ENCODE measurements at places on chromosomes 12 and 14.
A peak's percentile ranks its signal among the peaks of the same experiment; 100 is the strongest.

DNA sequence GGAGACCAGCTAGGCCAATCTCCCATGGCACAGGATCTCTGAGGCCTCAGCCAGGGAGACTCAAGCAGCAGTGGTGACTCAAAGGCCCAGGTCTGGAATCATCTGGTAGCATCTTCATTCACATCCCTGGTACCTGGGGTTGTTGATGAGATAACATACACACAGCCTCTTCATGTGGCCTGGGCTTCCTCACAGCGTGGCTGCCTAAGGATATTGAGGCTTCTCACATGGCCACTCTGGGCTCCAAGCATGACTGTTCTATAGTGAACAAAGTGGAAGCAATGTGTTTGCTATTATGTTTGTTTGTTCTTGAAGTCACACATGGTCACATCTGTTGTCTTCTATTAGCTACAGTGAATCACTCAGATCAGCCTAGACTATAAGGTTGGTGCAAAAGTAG lies 584.1 kb downstream of the VRK1 start:
- no peak for DNase-seq

GRCh38 chr12:48198985-48199384 lies 4.1 kb downstream of the OR10AD1 start:
- no peak for DNase-seq

DNA sequence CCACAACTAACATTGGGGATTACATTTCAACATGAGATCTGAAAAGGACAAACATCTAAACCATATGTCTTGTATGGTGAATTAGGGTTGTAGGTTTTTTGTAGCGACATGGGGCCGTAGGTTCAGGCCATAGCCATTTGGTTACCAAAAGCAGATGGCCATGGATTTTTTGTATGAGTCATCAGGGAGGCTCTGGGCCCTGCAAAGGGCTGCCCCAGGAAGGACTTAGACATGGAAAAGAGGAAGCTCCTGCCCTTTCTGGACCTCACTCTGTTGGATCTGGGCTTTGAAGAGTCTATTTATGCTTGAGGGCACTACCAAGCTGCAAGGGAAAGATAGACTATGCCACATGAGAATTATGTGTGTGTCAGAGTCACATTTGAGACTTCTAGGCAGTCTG lies 89.3 kb upstream of the DHRS4 start:
- DNase-seq = no peak

- DNase-seq = no peak
These were observed 10.8 kb upstream of the ISM2 start for GRCh38 chr14:77509366-77509765.

GRCh38 chr14:63727231-63727735 lies 582 bp downstream of the SGPP1 start:
- DNase-seq = peak; percentile 17

Data from stimulated activated CD4-positive, alpha-beta T cell treated with anti-CD3 and anti-CD28 coated beads, Interleukin-12 subunit alpha, Interleukin-12 subunit beta, amount 100 ng/mL, for 4 hours (primary cell).